OCI-LY7 (cell line): ENCODE measurements at places on chromosomes 6 and 20. TPM values are rescaled to one million over a fixed set of nuclear protein-coding genes. Genes with fewer than 3 reads are reported as not detected.
A peak's percentile ranks its signal among the peaks of the same experiment; 100 is the strongest.

Gene LKAAEAR1
- not detected in 2 replicates for total RNA-seq

Gene NRN1
- 14.1 and 24.8 TPM in 2 replicates for total RNA-seq

Gene HLA-DRB5
- total RNA-seq: 5.0 and 6.1 TPM in 2 replicates

Gene PRND
- total RNA-seq: not detected in 2 replicates

Gene SOX18
- total RNA-seq: not detected in 2 replicates

Gene ZC2HC1B
- not detected in 2 replicates for total RNA-seq

Gene CST9L
- not detected in 2 replicates for total RNA-seq

Gene JPH2
- total RNA-seq: not detected in 2 replicates

Gene ECT2L
- not detected in 2 replicates for total RNA-seq

Gene FAM217A
- total RNA-seq: not detected in 2 replicates

Gene GLP1R
- total RNA-seq: not detected in 2 replicates

Gene FOXF2
- total RNA-seq: not detected in 2 replicates

Gene ALDH5A1
- total RNA-seq: 260 and 308 TPM in 2 replicates

DNA sequence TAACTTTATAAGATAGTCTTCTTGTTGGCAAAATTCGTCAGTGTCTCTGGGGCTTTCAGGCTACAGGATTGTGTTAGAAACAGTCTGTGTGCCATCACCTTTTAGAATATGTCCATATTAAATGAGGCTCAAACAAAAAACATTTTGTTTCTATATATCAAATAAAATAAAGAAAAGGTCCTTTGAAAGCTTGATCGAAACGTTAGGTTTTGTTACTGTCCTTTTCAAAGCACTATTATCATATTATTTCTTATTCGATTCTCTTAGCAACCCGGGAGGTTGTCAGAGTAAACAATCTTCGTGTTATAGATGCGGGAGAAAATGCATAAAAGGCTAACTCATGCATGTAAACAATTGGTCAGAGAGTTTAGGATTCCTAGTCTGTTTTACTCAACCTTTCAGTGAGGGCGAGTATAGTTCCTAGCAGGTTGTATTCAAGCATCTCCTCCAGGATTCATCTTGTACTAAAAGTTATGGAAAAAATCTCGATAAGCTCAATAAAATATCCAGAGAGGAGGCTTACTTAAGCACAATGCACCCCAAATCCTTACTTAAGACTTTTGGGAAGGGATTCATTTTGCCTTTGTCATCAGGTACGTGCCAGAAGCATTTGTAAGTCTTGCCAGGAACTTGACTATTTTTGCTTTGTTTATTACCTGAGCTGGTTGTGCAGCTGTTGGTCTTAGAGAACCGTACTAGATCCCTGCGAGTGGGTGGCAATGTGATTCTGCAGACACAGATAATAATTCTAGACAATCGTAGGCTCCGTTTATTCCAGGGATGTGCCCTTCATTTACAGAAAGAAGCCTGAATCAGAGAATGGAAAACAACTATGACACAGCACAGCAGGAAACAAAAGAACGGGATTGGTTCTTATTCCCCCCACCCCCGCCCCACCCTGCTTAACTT, 159.6 kb upstream of the ZNF217 start:
- peak; percentile 42 for DNase-seq

DNA sequence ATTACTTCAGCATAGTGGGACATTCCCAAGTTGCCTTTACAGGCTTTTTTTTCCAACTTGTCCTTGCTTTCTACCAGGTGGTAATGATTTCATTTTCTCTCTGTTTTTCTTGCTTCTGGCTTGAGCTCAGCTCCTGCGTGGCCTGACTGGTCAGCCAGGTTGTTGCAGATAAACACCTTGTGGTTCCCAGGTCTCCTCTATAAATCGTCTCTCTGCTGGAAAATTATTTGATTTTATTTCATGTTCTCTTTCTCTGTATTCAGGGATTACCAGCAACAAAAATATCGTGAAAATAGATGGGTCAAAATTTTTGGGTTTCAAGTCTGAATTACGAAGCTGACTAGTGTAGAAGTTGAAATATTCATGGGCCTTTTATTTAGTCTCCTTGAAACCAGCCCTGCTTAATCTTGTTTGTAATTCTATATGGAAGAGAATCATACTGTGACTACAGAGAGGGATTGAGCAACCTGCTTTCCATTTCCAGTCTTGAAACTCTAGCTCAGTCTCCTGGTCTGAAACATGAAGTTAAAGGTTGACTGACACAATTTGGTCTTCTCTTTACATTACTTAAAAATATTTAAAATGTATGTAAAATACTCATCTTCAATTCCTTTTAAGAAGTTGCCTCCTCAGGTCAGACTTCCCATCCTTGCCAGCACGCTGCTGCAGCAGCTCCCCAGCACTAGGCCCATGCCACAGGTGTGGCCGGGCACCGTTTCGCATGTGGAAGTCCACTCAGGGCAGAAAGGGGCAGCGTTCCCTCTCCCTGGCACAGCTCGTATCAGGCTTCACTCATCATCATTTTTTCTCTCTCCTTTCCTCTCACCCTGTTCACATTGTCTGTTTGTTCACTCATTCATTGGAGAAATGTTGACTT, 7.1 kb downstream of the DUSP22 start:
- no peak for DNase-seq

- no peak for DNase-seq
These were observed 39.9 kb upstream of the TGM2 start for GRCh38 chr20:38205001-38205400.

DNA sequence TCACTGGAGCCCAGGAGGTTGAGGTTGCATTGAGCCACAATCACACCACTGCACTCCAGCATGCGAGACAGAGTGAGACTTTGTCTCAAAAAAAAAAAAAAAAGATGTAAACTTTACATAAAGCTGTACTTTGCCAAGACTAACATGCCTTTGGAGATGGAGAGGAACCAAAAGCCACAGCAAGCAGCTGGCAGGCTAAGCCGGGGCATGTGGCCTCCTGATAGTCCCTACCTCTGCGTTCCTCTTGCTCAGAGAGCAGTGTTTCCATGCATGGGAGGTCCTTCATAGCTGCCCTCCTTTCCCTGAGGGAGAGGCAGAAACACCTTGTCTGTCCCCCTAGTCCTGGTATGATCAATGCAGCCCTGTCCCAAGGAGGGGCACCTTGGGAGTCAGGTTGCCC, 35.2 kb downstream of the SPATA2 start:
- no peak for DNase-seq

DNA sequence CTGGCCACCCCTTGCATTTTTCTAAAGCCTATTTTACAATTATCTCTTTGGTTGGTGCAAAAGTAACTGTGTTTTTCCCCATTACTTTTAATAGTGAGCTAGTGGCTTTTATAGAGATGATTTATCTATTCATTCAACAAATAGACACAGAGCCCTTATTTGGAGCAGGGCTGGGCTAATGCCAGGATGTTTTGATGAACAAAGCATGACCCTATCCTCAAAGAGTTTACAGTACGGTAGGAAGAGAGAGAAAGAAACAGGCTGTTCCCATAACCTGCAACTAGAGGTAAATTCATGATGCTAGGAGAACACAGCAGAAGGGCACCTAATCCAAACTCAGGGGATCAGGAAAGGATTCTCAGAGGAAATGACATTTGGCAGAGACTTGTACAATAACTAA, 37.3 kb upstream of the UST start:
- no peak for DNase-seq

GRCh38 chr6:27311806-27312145, 297 bp downstream of the POM121L2 start:
- no peak for DNase-seq

- DNase-seq: no peak
These were observed 15.5 kb downstream of the UCKL1 start for GRCh38 chr20:63940472-63941266.

DNA sequence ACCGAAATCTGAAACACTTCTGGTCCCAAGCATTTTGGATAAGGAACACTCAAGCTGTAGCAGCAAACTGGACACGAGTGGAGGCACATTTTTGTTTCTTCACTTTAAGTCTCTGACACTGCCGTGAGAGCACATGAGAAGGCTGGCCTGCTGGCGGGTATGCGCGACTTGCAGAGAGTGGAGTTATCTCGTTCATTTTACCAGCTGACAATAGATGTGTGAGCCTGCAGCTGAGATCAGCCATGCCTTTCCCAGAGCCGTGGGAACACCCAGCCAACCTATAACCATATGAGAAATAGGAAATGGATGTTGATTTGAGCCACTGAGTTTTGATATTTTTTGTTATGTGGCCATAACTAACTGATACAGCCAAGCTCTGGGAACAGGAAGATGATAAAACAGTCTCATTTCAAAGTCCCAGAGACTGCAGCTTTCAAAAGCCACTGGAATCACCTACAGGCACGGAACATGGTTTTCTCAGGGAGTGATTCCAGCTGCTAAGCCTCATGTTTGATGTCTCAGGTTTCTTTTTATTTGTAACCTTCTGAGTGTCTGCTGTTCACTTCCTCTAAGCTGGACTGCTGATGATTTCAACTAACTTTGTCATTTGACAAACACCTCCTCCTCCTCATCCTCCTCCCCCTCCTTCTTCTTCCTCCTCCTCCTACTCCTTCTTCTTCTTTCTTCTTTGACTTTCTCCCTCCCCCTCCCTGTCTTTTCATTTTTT, 28.6 kb upstream of the LAMP5 start:
- DNase-seq: no peak

DNA sequence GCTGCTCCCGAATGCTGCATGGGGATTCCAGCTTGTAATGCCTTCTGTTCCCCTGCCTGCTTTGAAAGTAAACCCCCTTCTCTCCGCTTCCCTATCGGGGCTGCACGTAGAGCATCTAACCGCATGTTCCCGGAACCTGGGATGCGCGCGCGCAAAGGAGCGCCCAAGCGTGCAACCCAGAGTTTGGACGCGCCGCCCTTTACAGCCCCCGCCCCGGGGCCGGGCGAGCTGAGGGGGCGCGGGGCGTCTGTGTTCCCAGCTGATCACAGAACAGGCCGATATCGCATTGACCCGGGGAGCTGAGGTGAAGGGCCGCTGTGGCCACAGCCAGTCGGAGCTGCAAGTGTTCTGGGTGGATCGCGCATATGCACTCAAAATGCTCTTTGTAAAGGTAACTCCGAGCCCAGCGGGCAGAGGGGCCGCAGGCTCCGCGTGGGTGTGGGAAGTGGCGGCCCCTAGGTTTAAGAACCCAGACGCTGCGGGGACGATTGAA, 1.4 kb downstream of the LAMP5 start:
- no peak for DNase-seq

- no peak for DNase-seq
These were observed 59.1 kb downstream of the LRFN2 start for GRCh38 chr6:40528051-40528450.

DNA sequence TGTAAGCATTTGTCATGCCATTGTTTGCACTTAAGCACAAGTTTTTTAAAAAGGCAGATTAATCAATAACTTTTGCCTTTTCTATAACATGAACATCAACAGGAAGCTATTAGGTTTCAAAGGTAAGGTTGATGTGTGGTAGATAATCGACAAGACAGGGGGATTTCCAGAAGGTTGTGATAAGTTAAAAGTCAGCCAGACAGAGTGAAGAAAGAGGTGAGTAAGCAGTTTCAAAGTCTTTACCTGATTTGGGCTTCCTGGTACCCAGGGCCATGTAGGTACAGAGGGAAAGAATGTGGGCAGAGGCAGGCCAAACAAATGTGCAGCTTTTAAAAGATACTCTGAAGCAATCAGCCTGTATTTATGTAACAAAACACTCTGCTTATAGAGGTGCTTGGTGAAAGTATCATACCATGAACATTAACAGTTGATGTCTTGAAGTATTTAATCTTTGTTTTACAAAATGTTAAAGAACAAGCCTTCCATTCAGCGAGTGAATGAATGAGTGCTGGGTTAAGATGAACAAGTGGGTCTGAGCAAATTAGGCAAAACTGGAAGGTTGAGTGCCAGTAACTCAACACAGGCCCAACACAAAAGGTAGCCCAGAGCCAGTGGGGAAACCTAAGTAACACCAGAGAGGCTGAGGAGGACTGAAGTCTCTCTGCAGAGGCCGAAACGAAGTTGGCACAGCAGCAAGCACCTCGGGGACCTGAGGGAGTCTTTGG, 60.2 kb downstream of the LRRC1 start:
- DNase-seq: no peak

DNA sequence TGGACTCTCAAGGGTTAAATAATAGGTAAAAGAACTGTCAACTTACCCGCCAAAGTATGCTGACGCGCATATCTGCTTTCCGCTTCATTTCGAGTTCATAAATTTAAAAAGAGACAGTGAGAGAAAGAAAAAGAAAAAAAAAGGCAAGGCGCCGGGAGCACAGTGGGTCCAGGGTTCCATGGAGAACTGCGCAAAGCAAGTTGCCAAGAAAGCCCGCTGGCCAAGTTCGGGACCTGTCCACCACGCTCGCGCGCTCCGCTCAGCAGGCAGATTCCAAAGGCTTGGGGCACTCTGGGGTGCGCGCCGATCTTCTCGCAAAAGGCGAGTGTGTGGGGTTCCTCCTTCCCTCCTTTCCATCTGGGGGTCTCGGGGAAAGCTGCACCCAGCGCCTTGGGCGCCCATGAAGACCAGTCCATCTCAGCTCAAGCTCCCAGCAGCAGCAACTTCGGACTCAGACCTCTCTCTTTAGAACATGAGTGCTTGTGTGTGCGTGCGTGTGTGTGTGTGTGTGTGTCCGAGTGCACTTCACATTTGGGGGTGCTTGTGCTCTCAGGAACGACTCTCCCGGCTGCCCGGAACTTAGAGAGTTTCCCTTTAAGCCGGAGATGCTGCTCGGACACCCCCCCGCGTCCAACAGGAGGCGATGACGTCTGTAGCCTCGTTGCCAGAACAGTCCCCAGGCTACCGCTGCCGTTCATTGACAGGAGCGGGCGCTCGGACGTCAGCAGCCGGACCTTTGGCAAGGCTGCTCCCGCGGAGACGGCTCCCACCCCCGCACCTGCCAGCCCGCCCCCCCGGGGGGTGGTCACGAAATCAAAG, 180.0 kb downstream of the TBXT start:
- no peak for DNase-seq

GRCh38 chr6:5657684-5658430, 348.9 kb downstream of the NRN1 start:
- no peak for DNase-seq

DNA sequence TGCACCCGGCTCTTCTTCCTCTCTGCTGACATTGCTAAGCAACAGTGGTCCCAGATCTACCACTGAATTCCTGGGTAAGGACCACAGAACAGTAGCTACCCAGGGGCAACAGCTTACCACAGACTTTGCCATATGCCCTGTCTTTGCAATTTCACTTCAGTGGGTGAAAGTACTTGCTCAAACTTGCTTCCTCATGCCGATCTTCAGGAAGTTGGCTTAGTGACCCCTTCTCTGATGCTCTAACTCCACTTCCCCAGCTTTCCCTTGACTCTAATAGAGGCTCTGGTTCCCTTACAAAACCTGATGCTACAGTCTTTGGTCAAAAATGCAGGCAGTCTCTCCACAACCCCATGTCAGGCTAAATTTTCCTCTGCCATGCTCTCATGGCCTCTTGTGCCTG, 3.3 kb upstream of the TAAR5 start:
- DNase-seq: no peak

GRCh38 chr6:157798851-157799250, 24.2 kb upstream of the SNX9 start:
- no peak for DNase-seq

DNA sequence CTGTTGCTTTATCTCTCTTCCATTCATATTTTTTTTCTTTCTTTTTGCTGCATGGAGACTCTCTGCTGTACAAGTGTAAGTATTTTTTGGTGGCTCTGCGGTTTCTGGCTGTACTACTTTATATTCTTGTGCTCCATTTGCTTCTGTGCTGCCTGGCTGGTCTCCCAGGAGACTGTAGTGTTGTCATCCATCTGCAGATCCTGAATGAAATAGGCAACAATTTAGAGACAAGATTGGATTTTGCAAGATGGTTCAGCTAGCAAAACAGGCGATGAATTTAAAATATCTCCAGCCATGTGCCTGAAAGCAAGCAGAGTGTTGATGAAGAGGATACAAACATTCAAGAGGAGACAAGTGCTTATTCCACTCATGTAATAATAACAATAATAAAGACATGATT, 75.1 kb upstream of the SCGN start:
- DNase-seq: no peak
